Epithelial cell of prostate (primary cell): ENCODE measurements at places on chromosomes 3 and 15.

DNA sequence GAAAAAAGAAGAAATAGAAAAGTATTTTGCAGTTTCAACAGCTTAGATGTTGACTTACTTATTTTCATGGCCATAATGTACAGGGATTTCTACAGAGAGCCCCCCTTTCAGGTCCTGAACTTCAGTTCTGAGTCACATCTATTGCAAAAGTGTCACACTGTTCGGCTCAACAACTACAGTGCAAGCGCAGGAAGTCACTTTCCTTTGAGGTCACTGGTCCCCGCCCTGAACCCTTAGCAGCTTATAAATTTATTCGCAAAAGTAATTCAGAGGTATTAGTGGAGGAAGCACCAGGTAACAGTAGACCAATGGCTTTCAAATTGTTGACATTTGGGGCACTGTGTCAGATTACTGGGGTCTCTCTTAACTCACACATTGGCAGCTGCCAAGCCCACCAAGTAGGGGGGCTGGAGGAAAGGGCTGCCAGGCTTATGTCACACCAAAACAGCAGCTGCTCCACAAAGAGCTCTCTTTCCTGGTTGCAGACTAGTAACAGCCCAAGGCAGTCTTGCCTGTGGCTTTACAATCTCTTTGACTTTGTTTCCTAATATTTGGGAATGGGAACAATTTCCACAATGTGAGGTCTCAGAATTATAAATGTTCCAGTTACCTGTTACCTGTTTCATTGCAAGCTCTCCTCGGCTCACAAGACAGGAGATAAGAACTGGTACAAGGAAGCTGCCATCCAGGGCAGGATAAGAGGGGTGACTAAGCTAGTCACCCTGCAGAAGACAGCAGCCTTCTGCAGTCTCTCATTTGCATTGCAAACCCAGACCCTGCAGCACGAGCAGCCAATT is 130.2 kb upstream of the STRIT1 start:
- DNase-seq = no peak

DNA sequence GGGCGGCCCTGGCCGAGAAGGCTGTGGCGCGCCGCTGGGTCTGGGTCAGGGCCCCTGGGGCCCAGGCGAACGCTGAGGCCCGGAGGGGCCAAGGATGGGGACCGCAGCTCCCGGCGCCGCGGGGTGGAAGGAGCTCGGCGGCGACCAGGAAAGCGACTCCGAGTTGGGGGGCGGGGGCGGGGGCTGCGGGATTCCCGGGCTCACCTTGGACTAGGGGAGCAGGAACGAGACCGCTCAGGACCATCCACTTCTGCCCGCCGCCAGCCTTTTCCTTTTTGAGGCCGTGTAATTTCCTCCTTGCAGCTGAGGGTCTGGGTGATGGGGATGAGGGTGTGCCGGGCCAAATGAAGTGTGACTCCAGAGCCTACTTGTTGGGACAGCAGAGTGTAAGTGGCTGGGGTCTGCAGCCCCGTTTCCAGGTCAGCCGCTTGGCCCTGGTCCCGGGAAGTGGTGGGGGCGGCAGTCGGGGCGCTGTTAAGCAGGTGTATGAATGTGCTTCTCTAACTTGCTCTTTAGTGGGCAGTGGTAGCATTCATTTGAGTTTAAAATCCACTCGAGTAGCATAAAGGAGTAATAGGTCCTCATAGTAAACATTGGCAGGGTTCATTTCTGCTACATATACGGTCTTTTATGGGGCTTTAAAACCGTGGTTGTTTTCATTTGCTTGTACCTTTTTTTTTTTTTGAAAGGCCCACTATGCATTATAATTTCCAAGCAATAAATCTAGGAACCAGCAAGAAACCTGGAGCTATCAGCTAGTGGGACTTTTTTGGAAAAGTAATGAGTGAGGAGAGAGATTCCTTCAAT is 717 bp downstream of the PXK start:
- no peak for DNase-seq

- no peak for DNase-seq
These were observed 431.2 kb downstream of the LPP start for GRCh38 chr3:188584958-188585689.

- DNase-seq = no peak
These were observed 75.9 kb upstream of the ALDH1L1 start for GRCh38 chr3:126256251-126256650.

DNA sequence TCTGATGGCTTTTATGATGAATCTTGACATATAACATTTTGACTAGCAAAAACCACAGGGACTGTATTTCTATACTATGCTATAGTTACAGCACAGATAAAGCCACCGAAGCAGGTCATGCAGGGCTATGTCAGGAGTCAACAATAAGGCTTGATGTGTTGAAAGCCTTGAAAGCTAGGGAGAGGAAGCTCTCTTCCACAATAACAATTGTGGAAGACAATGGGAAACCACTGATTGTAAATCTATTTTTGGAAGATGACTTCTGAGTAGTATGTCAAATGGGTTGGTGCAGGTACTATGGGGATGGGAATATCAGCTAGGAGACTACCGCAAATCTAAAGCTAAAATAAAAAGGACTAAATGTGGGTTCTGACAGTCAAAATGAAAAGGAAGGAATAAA is 4.0 kb upstream of the AQR start:
- DNase-seq = no peak

DNA sequence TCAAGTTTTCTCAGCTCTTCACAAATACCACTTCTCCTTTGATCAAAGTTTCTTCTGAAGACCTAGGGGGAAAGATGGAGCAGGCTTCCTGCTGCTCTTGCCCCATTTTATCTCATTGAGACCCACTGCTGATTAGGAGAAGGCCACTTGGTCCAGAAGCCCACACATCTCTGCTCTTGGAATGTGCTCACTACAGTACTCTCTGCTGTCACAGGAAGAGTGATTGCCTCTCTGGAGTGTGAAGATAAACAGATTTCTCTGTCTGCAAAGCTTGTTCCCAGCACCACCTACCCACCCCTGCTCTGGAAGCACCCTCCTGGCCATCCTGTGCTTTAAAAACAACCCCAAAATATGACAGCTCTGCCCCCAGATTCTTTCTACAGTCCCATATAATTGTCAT is 41.3 kb upstream of the PRTG start:
- DNase-seq = no peak

- no peak for DNase-seq
These were observed 13.5 kb downstream of the CCDC14 start for GRCh38 chr3:123947482-123947881.

- no peak for DNase-seq
These were observed 66.7 kb downstream of the ATP10A start for GRCh38 chr15:25796395-25796794.

- no peak for DNase-seq
These were observed 19.4 kb downstream of the PLSCR1 start for GRCh38 chr3:146524961-146525360.

GRCh38 chr3:84830476-84830875 is 128.3 kb upstream of the CADM2 start:
- no peak for DNase-seq

DNA sequence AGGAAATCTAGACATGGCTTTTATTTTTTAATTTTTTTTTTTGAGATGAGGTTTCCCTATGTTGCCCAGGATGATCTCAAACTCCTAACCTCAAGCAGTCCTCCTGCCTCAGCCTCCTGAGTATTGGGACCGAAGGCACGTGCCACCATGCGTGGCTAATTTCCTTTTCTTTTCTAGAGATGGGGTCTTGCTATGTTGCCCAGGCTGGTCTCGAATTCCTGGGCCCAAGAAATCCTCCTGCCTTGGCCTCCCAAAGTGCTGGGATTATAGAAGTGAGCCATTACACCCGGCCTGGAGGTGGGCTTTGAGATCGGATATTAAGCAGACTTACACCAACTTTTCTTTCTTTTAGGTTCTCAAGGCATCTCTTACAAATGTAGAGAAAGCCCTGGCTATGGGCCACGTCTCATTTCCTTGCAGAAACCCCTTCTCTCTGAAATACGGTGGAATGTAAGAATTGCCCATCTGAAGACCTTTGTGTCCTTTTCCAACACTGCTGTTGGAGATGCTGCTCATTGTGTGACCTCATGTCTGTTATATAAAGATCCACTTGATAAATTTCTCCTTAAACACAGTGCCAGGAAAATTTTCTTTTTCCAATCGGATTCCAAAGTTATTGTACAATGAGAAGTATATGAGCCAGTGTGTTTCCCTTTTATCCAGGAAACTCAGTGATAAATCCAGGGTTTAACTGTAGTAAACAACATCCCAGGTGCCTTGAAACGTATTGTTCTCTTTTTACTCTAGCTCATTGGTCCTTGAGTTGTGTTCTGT is 36.8 kb upstream of the CFAP161 start:
- no peak for DNase-seq

DNA sequence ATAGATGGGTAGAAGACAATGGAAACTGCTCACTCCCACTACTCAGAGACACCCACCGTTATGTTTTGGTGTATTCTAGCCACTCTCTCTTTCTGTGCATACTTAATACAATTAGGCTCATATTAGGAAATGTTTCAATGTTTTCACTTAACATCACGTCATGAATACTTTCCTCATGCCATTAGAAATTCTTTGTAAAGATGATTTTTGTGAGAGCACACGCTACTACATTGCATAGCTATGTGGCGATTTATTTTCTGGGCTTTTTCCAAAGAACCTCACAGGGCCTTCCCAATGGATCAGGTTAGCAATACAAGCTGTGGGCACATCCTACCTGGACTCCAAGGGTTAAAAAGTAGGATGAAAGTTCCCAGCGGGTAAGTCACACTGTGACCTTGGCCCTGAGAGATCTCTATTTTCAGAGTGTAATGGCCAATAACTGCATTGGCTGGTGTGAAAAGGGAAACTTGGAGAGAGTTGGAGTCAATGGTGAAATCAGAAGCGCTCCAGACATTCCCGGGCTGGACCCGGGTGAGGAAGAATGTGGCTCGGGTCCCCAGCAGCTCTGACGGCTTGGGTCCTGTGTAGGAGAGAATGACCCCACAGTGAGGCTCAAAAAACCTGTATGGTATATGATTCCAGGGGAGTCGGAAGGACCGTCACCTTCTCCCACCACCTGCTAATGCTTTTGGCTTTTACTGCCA is 25.8 kb upstream of the TGM5 start:
- no peak for DNase-seq

GRCh38 chr3:16885593-16886302 is 993 bp downstream of the PLCL2 start:
- DNase-seq = no peak

DNA sequence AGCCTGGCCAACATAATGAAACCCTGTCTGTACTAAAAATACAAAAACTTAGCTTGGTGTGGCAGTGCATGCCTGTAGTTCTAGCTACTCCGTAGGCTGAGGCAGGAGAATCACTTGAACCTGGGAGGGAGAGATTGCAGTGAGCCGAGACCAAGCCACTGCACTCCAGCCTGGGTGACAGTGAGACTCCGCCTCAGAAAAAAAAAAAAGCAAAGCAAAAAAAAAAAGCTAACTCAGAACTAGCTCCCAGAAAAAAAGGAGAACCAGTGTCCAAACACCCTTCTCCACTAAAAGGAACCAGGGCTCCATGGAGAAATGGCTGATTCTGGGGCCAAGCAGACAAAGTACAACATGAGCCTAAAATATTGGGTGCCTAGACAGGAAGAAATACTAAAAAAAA is 16.7 kb upstream of the CRTC3 start:
- DNase-seq = no peak

DNA sequence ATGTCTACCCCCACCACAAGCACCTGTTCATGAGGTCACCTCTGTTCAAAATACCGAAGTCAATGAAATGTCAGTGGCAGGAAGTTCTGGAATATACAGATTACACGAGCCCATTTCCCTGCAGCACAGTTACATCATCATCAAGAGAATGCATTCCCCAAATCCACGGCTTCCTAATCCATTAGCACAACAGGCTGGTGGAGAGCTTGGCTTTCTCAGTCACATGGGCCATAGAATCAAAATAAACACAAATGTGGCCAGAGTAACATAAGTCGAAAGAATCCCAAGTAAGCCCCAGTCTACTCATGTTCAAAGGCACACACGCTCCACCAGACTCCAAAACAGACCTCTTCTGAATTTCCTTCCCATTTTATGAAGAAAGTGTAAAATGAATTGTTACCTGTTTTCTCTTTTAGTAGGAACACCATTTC is 419.3 kb downstream of the MAGI1 start:
- no peak for DNase-seq

DNA sequence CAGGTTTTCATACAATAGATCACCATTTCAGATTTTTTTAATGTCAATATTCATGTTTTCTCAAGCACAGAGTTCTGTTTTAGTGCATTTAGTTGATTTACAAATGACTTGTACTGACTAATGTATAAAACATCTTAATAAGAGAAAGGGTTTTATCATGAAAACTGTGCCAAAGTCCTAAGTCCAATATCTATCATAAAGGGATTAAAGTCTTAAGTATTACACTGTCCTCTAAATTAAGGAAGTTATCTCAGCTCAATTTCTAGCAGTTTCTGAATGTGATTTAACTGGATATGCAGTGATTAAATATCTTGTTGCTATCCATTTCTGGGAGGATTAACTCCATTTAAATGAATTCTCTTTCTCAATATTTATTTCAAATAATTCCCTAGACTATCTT is 381.1 kb upstream of the CNTN4 start:
- no peak for DNase-seq

DNA sequence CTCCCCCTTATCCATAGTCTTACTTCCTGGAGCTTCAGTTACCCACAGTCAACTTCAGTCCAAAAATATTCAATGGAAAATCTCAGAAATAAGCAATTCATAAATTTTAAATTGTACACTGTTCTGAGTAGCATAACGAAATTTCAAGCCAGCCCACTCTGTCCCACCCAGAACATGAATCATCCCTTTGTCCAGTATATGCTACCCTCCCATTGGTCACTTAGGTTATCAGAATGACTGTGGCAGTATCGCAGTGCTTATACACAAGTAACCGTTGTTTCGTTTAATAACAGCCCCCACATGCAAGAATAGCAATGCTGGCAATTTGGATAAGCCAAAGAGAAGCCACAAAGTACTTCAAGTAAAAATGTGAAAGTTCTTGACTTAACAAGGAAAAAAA is 325.3 kb upstream of the ADAMTS9 start:
- DNase-seq = no peak

GRCh38 chr15:27842526-27842925 is 256.6 kb downstream of the OCA2 start:
- DNase-seq = no peak

DNA sequence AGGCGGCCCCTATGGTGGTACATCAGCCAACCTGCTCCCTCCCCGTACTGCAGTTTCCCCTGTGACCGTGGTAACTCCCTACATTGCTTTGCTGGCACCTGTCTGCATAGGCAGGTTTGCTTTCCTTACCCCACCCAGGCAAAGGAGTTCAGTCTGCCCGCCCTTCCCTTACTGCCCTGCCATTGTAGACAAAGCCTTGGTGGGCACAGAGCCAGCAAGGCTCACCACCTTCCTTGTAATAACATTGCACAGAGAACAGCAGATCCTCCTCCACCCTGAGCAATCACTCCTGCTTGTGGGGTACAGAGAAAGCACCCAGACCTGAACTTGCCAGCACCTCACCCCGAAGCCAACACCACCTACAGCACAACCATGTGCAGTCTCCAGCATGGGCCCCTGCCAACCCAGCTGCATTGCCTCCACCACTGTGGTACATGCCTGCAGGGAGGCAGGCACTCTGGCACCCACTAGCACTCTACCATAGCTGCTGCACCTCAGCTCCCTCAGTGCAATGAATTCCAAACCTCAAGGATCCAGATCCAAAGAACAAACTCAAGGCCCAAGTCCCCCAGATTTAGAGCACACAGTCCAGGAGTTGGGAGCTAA is 192.7 kb upstream of the KCNMB2 start:
- no peak for DNase-seq
